ENCODE measurements at places on chromosomes 5 and 9.

GRCh38 chr5:103254921-103255320, 3.6 kb upstream of the MACIR start:
- no peak for DNase-seq

DNA sequence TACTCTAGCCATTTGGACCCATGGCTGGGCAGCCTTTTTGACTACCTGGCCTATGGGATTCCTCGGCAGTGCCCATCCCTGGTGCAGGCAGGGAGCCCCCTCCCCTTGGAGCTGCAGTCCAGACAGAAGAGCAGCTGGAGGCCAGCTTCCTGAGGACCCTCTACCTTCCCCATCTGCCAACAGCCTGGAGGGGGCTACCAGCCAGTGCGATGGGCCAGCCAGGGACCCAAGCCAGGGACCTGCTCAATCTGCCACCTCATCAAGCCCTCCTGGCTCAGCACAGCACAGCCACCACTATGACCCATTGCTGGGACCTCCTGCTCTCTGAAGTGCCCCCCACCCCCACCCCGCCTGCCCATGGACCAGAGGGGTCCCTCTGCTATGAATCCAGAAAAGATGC, 22.6 kb upstream of the TDRD7 start:
- DNase-seq = no peak

- DNase-seq = no peak
Measured at GRCh38 chr9:79573412-79573923, 1.7 kb downstream of the TLE4 start.

- DNase-seq = no peak
Measured at GRCh38 chr9:98249771-98250170, 5.7 kb downstream of the TBC1D2 start.

DNA sequence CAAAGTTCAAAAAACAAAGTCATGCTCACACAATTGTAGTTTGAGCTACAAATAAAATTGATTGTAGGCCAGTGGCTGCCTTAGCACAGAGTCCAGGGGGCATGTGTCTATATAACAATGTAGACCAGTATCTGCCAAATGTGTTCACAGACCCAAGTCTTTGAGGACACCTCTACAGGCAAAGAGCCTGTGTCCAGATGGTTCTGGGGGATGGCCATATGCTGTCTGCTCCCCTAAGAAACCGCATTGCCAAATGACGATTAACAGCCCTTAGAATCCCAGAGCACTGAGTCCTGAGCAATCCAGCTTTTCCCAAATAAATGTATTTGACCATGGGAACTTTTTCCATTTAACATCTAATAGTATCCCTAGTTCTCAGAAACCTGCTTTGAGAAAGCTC, 169.6 kb downstream of the ADCY2 start:
- no peak for DNase-seq

DNA sequence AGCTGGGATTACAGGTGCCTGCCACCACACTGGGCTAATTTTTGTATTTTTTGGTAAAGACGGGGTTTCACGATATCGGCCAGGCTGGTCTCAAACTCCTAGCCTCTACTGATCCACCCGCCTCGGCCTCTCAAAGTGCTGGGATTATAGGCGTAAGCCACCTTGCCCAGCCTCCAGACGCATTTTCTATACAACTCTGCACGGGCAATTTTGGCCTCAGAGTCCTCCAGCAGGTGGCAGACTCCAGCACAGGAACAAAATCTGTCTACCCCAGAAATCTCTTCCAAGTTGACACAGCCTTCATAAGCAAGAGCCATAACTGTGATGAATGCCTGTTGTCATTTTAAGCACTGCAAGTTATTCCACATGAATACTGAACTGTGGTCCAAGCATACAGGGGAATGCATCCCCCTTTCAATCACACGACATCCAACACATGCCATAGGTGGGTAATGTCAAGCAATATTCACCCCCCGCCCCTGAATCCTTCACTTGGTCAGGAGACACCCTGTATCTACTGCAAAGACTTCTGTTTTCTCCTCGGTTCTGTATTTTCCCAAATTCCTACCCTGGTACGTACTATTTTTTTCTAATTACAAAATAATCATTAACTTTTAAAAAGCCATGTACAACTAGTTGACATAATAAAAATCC, 50.8 kb downstream of the ALDH7A1 start:
- DNase-seq = no peak

DNA sequence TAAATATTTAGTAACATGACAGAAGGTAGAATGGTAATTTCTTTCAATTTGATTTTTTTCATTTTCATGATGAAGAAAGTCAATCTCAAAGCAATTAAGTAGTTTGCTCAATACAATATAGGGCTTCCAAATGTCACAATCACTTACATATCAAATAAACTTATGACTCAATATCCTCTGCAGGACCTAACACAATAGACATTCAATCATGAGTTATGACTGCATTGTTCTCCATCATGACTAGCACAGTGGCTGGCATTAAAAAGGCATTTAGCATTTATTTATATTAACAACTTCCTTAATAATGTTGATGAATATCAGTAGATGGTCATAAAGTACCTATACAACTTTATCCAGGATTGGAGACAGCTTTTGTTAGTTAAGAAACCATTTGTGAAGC, 1499.6 kb downstream of the EFNA5 start:
- no peak for DNase-seq

DNA sequence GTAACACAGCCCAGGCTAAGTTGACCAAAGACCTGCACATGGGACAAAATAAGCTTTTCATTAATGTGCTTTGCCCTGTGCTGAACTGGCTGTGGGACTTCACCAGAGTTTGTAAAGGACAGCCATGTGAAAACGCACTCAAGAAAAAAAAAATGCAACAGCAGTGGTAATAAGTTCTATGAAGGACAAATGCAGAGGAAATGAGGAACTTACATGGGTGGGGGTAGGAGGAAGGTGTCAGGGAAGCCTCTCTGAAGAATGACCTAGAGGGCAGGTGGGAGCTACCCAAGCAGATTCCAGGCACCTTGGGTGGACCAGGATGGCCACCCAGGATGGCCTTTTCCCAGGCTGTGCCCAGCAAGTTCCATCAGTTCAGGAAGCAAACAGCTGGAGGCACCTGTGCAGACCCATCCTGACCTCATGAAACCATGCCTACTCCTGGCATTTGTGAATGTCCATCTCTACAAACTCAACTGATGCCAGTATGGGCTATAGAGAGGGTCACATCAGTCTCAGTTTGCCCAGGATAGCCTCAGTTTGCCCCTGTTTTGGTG, 6.7 kb upstream of the PHF2 start:
- DNase-seq = no peak

GRCh38 chr9:95176755-95177319, 140.7 kb downstream of the FANCC start:
- no peak for DNase-seq

DNA sequence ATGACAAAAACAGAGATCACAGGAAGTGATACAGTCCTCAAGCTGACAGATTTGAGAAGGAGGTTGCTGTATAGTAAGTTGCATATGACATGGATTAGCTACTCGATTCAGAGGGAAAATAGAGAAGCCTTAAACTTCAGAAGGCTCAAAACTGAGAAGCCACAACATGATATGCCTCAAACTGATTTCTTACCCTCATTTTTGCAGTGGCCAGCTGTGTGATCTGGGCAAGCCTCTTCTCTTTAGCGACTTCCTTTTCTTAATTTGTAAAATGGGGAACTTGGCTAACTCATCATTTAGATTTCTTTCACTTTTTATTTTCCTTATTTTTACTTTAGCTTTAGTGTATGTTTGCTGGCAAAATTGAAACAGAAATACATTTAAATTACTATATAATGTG, 421.1 kb downstream of the KIF4B start:
- no peak for DNase-seq

- no peak for DNase-seq
Measured at GRCh38 chr5:126695091-126695490, 81.8 kb upstream of the LMNB1 start.

DNA sequence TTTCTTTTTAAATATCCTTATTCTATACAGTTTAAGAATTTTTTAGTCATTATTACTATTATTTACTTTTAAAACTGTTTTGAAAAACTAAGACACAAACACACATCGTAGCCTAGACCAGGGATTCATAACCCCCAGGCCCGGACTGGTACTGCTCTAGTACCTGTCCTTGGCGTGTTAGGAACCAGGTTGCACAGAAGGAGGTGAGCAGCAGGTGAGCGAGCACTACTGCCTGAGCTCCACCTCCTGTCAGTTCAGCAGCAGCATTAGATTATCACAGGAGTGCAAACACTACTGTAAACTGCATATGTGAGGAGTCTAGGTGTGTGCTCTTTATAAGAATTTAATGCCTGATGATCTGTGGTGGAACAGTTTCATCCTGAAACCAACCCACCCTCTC, 357.0 kb downstream of the PTPRD start:
- DNase-seq = no peak

DNA sequence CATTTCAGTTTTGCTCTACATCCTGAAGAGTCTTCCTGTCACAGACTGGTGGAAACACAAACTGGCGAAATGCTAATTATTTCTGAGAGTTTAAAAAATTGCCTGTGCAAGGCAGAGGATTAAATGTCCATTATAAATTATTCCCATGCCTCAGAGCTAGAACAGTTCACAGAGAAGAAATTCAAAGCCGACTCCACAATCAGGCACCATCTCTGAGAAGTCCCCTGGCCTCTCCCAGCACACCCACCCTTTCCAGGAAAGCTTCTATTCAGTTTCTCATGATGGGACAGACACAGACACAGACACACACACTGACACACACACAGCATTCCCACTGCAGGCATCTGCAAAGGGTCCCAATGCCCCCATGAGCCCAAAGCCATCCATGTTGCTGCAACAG, 253.1 kb downstream of the DENND1A start:
- DNase-seq = no peak

GRCh38 chr9:14214065-14214684, 99.8 kb downstream of the NFIB start:
- no peak for DNase-seq

DNA sequence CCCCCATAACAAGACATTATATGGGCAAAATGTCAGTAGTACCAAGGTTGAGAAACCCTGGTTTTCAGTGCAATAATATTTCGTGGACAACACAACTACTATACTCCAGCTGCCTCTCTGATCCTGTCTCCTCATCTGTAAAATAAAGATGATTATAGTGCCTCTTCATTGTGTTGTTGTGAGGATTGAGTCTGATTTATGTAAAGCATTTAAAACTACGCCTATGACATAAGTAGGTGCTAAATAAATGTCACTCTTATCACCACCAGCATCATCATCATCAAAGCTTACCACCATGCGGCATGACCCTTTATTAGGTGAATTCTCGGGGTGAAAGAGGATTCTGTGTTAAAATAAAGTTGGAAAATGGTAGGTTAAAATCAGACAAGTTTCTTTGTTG, 67.8 kb upstream of the IFNE start:
- no peak for DNase-seq

GRCh38 chr5:135632798-135633197, 54.0 kb upstream of the CXCL14 start:
- DNase-seq = no peak

GRCh38 chr9:18338042-18338441, 135.9 kb upstream of the ADAMTSL1 start:
- DNase-seq = no peak

DNA sequence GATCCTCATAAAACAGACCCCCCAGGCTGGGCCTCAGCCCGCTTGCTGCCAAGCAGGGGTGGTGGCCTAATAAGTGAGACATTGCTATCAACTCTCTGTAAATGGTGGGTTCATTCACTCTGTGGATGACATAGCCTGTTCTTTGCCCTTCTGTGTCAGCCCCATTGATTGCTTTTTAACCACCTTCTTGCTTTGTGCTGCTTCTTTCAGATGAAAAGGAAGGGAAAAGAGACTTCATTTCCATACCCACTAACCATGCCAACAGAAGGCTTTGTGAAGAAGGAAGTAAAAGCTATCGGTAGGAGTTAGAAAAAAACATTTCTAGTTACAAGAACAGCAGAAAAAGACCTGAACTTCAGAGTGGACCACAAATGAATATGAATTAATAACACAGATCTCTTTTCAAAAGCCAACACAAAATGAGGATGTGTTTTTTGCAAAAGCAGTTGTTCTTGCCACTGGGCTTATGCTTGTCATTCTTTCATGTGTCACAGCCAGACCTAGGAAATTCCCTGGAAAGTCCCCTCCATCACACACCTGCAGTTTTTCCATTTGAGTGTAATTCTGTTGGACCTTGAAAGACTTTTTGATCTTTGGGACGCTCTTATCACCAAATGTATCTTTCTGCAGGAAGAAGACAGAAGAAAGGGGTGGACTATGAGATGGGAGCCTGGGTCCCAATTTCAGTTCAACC, 507.7 kb downstream of the CCDC171 start:
- no peak for DNase-seq

DNA sequence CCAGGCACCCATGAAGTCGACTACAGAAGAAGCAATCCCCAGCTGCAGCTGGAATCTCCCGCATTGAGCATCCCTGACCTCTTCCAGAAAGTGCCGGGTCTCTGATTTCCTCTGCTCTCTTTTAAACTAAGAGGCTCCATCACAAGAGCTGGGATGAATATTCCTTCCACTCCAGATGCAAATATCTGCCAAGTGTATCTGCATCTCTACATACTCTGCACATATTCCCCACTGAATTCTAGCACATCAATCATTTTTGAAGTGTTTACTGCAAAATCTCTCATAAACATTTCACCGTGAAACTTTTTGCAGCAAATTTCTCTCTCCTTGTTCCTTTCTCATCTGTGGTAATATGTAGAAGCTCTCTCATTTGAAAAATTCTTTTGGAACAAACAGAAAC, 161.5 kb downstream of the GABRB2 start:
- no peak for DNase-seq

DNA sequence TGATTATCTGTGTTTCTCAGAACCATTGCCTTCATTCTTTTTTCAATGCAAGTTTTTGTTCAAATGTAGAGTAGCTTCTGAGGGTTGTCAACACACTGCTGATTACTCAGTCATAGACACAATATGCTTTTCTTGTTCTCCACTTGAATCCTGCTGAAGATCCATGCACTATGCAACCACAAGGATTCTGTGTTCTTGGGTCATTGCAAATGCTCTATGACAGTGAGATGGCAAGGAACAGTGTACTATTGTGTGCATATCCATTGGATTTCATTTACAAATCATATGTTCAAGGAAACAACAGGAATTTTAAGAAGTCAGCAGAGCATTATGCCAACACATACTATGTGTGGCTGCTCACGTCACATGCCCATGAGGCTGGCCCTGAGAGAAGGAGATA, 1590.2 kb downstream of the EFNA5 start:
- no peak for DNase-seq

DNA sequence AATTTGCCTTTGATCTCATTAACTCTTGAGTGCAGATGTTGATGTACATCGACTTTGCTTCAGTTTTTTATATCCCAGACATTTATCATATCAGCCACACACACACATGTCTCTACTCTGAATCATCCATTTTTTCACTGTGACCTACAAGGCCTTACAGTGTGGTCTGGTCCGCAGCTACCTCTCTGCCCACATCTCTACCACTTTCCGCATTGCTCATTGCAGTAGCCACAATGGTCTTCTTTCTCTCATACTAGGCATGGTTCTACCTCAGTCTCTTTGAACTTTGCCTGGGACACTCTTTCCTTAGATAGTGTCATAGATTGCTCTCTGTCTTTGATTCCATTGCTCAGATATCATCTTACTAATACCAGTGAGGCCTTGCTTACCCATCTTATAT, 87.9 kb upstream of the FSD1L start:
- no peak for DNase-seq

Measured in KG1 (cell line).